ENCODE measurements at places on chromosomes 5 and 9. TPM values are rescaled to one million over a fixed set of nuclear protein-coding genes. Genes with fewer than 3 reads are reported as not detected.

Gene DMGDH
- total RNA-seq = 3.7 TPM

Gene IL7R
- 13.2 TPM for total RNA-seq

Gene PCDHGA11
- 3.1 TPM for total RNA-seq

Gene FGFR4
- 0.56 TPM for total RNA-seq

Gene ZNF474
- total RNA-seq = not detected

Gene SPATA31D4
- not detected for total RNA-seq

Gene ASTN2
- total RNA-seq = 8.2 TPM

Gene LRSAM1
- total RNA-seq = 9.3 TPM

Gene FRMPD1
- total RNA-seq = not detected

Gene ELAVL2
- total RNA-seq = not detected

Gene FBXL7
- 2.3 TPM for total RNA-seq

Gene SH3TC2
- total RNA-seq = 4.4 TPM

Gene RXFP3
- under 0.01 TPM for total RNA-seq

Gene CXCL14
- under 0.01 TPM for total RNA-seq

Gene OTP
- total RNA-seq = not detected

Gene BTNL8
- total RNA-seq = not detected

Gene LCN9
- not detected for total RNA-seq

Gene KIF27
- total RNA-seq = 4.5 TPM

Gene DPP7
- 33.9 TPM for total RNA-seq

Gene PCDHGA4
- 8.2 TPM for total RNA-seq

Gene DAB2IP
- 6.1 TPM for total RNA-seq

Gene LMAN2
- total RNA-seq = 342 TPM

Gene ADRB2
- 1.5 TPM for total RNA-seq

Gene ANKDD1B
- total RNA-seq = 0.19 TPM

Gene FYB1
- total RNA-seq = under 0.01 TPM

Gene ENTPD8
- not detected for total RNA-seq

Gene ANAPC2
- total RNA-seq = 21.5 TPM

Gene SYK
- total RNA-seq = not detected

Gene NUTM2F
- not detected for total RNA-seq

Gene TGFBR1
- total RNA-seq = 42.4 TPM

Gene TMEM167A
- 74.1 TPM for total RNA-seq

Data from regular cardiac myocyte (primary cell).